ENCODE measurements at places on chromosomes 2 and 18. TPM values are rescaled to one million over a fixed set of nuclear protein-coding genes. Genes with fewer than 3 reads are reported as not detected.

The LYG1 gene
- 1.1 TPM for total RNA-seq

The LIMS4 gene
- total RNA-seq = 0.21 TPM

The LRRC30 gene
- total RNA-seq = not detected

The LDLRAD4 gene
- total RNA-seq = 0.32 TPM

The CRYBA2 gene
- total RNA-seq = not detected

The SCYGR6 gene
- total RNA-seq = not detected

The ABCG5 gene
- 0.21 TPM for total RNA-seq

The CCDC141 gene
- total RNA-seq = 0.43 TPM

- ATAC-seq = no peak
These were observed 22.6 kb upstream of the CALCRL start for GRCh38 chr2:187470698-187471097.

- ATAC-seq = no peak
These were observed 78.7 kb upstream of the ASB18 start for GRCh38 chr2:236342951-236343350.

GRCh38 chr2:204143216-204144014 is 206.9 kb downstream of the ICOS start:
- ATAC-seq = peak; percentile 36

- peak; percentile 10 for ATAC-seq
These were observed 40.9 kb downstream of the TWIST2 start for GRCh38 chr2:238888781-238889180.

- ATAC-seq = no peak
These were observed 16.6 kb downstream of the CFLAR start for GRCh38 chr2:201132518-201132917.

GRCh38 chr18:11696451-11696850 is 7.4 kb downstream of the GNAL start:
- no peak for ATAC-seq

GRCh38 chr18:35413163-35413511 is 36.0 kb upstream of the ZNF396 start:
- no peak for ATAC-seq

DNA sequence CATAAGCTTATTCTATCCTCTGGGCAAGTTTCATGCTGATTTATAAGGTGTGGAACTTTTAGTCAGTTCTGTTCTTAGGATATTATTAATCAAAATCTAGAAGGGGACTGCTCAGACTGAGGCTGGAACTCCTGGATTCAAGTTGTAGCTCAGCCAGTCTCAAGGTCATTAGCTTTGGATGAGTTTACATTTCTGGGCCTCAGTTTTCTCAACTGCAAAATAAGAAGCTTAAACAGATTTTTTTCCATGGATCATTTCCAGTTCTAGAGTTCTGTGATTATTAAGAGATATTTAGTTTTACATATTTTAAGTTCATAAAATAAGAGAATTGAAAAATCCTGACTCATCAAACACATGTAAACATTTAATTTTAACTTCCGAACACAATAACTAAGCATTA is 442.5 kb upstream of the PKDCC start:
- ATAC-seq = no peak

DNA sequence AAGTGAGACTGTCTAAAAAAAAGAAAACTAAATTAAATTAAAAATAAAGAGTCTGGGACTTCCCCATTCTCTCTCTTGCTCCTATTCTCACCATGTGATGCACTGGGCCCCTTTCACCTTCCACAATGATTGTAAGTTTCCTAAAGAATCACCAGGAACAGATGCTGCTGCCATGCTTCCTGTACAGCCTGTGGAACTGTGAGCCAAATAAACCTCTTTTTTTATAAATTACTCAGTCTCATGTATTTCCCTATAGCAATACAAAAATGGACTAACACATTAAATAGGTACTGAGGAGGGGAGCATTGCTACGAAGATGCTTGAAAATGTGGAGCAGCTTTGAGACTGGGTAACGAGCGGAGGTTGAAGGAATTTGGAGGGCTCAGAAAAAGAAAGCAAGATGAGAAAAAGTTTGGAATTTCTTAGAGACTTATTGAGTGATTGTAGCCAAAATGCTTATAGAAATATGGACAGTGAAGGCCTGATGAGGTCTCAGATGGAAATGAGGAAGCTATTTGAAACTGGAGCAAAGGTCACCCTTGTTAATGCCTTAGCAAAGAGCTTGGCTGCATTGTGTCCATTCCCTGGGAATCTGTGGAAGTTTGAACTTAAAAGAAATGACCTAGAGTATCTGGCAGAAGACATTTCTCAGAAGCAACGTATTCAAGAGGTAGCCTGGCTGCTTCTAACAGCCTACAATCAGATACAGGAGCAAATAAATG is 128.7 kb downstream of the EIPR1 start:
- ATAC-seq = no peak

DNA sequence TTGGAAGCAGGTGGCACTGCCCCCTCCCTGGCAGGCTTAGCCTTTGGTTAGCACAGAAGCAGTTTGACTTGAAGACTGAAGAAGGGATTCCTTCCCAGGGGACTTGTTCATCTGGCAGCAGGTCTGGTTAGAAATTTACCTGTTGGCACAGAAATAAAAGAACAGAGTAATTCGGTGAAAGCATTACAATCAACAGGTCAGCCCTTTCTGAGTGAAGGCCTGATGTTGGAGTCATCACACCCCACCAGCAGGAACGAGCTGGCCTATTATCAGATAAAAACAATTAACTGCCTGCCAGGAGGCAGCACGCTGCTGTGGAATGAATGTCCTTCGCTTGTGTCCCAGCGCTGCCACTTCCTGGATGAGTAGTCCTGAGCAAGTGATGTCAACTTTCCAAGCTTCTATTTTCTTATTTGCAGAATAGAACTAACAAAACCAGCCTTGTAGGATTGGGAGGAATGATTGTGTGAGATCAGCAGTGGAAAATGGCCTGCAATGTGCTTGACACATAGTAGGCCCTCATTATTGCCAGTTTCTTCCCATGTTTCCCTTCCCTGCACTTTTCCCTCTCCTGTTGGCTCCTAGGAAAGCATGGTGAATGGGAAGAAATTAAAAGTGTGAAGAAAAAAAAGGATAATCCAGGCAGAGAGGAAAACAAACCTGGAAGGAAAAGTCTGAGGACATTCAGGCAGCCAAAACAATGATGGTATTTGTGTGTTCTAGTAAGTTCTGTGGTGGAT is 29.0 kb downstream of the LGALSL start:
- ATAC-seq = peak; percentile 80

Data from motor neuron (in vitro differentiated cells).